ENCODE measurements at places on chromosomes 16 and 17. TPM values are rescaled to one million over a fixed set of nuclear protein-coding genes. Genes with fewer than 3 reads are reported as not detected.

DNA sequence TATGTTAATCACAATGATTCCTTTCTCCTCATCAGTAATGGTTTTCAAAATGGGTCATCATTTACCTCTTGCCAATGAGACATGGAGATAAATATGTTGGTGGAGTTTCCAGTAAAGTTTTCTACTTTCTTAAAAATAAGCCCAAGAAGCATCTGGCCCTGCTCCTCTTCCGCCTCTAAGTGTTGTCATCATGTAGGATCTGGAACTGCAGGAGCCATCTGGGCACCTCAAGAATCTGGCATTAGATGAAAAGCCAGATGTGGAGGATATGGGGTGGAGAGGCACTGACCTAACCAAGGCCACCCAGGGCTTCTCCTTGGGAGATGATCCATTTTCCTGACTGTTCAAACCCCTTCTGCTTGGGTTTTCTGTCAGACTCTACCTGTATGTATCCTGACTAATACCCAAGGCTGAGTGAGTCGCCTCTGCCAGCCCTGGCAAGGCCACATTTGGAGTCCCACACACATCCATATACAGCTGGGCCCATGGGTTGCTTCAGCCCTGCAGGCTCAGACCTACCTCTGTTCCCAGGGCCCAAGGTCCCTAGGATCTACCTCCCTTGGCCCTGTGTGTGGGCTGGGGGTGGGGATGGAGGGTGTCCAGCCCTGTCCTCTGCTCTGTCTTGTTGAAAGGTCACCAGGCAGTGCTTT is 24.6 kb downstream of the CCDC182 start:
- DNase-seq: no peak
- no peaks in the 10 kb centered on the region for H3K4me1 ChIP-seq
- peaks cover 14% of the 10 kb centered on the region for H3K27me3 ChIP-seq
- H3K27ac ChIP-seq: no peak overlapping the region
- H3K4me3 ChIP-seq: no peak overlapping the region

- no peak overlapping the region for H3K4me3 ChIP-seq
- H3K4me1 ChIP-seq: peaks cover 8% of the 10 kb centered on the region
- H3K27me3 ChIP-seq: peaks cover 27% of the 10 kb centered on the region
Measured at GRCh38 chr17:77045441-77046041, 95.2 kb upstream of the SEC14L1 start.

GRCh38 chr16:3131755-3132377 is 3.0 kb upstream of the ZNF213 start:
- H3K36me3 ChIP-seq: no peaks in the 10 kb centered on the region
- no peaks in the 10 kb centered on the region for H3K27me3 ChIP-seq
- H3K4me3 ChIP-seq: no peak overlapping the region
- peak; percentile 70 for DNase-seq
- H3K4me1 ChIP-seq: peaks cover 20% of the 10 kb centered on the region

GRCh38 chr16:50311134-50311528 is 44.8 kb downstream of the ADCY7 start:
- H3K4me3 ChIP-seq: no peak overlapping the region
- peaks cover 26% of the 10 kb centered on the region for H3K4me1 ChIP-seq
- peaks cover 14% of the 10 kb centered on the region for H3K36me3 ChIP-seq
- no peak overlapping the region for H3K27ac ChIP-seq
- H3K27me3 ChIP-seq: no peaks in the 10 kb centered on the region

GRCh38 chr17:60435244-60436167 is 13.2 kb downstream of the CHCT1 start:
- DNase-seq: peak; percentile 91
- H3K36me3 ChIP-seq: no peaks in the 10 kb centered on the region
- peak overlapping the region; percentile 78 for H3K27ac ChIP-seq
- H3K27me3 ChIP-seq: no peaks in the 10 kb centered on the region
- peak overlapping the region; percentile 61 for H3K4me3 ChIP-seq

GRCh38 chr17:35094902-35095301 is 24.8 kb downstream of the RAD51D start:
- H3K4me1 ChIP-seq: peaks cover 9% of the 10 kb centered on the region
- DNase-seq: peak; percentile 93
- H3K4me3 ChIP-seq: no peak overlapping the region
- no peaks in the 10 kb centered on the region for H3K27me3 ChIP-seq

DNA sequence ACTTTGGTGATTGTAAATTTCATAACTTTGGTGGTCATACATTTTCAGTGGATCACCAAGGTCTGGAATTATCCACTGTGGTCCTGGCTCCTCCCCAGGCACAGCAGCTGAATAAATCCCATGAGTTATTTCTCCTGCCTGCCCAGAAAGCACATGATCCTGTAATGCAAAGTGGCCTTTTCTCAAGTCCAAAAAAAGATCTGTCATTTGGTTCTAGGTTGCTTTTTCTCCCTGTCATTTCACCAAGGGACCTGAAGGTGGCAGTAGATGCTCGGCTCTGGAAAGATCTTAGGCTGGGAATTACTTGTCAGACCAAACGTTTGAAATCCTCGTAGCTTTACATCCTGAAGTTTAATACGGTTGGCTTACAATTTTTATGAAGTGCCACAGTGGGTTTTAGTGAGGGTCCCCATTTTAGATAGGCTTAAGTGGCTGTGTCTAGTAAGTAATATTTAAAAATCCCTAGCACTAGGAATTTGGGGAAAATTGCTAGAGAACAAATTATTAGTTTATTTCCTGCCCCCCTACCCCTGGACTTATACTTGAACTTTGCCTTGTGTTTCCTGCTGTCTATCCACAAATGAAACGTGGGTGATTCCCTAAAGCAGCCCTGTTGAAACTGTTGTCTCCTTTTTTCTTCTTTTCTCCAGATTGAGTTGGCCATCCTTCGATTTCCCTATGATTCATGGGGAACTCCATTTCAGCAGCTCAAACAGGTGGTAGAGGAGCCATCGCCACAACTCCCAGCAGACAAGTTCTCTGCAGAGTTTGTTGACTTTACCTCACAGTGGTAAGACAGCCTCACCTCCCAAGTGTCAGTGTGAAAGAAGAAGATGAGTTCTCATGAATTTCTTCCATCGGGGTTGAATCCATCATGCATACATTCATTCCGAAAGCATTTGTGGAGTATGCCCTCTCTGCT is 111.7 kb downstream of the MAP2K6 start:
- H3K4me1 ChIP-seq: no peaks in the 10 kb centered on the region
- H3K27ac ChIP-seq: no peak overlapping the region
- H3K27me3 ChIP-seq: no peaks in the 10 kb centered on the region
- no peaks in the 10 kb centered on the region for H3K36me3 ChIP-seq
- DNase-seq: peak; percentile 71

GRCh38 chr17:51891936-51892335 is 266.6 kb downstream of the CA10 start:
- H3K27ac ChIP-seq: no peak overlapping the region
- no peaks in the 10 kb centered on the region for H3K36me3 ChIP-seq
- no peak overlapping the region for H3K4me3 ChIP-seq
- H3K4me1 ChIP-seq: no peaks in the 10 kb centered on the region
- DNase-seq: no peak

DNA sequence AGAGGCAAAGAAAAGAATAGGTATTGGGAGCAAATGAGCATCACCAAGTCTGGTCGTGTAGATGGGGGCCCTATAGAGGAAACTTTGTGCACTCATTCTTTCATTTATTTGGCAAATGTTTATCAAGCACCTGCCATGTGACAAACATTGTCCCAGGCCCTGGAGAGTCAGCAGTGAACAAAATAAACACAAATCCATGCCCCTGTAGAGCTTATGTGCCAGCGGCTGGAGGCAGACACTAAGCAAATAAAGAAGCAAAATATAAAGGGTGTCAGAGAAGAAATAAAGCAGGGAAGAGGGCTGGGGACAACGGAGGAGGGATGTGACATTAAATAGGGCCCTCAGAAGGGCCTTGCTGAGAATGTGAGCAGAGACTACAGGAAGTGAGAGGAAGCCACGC is 45.5 kb downstream of the KATNIP start:
- no peaks in the 10 kb centered on the region for H3K4me1 ChIP-seq
- no peak overlapping the region for H3K4me3 ChIP-seq
- no peak for DNase-seq
- H3K27ac ChIP-seq: no peak overlapping the region
- no peaks in the 10 kb centered on the region for H3K36me3 ChIP-seq

DNA sequence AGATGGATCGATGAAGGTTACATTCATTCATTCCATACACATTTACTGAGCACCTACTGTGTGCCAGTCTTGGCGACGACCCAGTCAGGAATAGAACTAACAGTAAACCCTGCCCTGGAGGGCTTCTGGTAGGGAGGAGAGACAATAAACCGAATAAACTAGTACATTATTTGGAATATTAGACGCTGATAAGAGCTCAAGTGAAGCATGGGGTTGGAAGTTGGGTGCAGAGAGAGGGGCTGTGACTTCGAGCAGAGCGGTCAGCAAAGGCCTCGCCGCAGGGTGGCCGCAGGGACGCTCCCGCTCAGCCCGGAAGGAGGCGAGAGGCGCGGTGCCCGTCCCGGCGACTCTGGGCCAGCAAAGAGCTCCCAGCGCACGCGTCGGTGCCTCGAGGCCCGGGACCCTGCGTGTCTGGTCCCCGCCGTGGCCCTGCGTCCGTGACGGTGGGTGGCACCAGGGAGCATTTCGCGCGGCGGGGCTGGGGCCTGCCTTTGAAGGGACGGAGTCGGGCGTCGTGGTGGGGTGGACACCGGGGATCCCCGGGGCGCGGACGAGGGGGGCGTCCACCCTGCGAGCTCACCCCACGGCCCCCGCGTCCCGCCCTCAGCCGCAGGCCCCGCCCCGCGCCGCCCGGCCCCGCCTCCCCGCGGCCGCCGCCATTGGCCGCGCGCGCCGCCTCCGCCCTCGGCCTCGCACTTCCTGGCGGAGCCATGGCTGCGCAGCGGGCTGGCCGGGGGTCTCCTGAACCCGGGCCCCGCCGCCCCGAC is at the start of gene KLHL36:
Gene KLHL36 (plus strand): TSS at position 684 of the 767 bp plus-strand sequence. CDS start 2,357 bp downstream, outside the sequence.
- H3K27ac ChIP-seq: peak within 1 kb of the TSS; percentile 13
- no peaks in the 10 kb centered on the region for H3K36me3 ChIP-seq
- peaks cover 40% of the 10 kb centered on the region for H3K4me1 ChIP-seq
- peak; percentile 78 for DNase-seq
- peak within 1 kb of the TSS; percentile 74 for H3K4me3 ChIP-seq

DNA sequence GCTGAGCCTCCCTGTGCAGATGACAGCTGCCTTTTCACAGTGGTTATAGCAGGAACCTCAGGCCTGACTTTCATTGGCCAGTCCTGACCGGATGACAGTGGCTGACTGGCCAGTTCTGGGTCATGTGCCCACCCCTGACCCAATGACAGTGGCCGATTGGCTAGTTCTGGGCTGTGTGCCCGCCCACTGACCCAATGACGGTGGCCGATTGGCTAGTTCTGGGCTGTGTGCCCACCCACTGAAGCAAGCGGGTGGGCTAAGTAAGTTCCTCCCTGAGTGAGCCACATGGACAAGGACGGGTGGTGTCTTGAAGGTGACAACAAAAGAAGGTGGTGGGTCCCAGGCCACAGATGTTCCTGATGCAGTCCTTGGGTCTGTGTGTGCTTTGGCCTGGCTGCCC is 9.5 kb downstream of the DEF8 start:
- DNase-seq: peak; percentile 15
- peaks cover 7% of the 10 kb centered on the region for H3K36me3 ChIP-seq
- no peak overlapping the region for H3K27ac ChIP-seq
- no peaks in the 10 kb centered on the region for H3K27me3 ChIP-seq

The PDE6G gene
- not detected for total RNA-seq

DNA sequence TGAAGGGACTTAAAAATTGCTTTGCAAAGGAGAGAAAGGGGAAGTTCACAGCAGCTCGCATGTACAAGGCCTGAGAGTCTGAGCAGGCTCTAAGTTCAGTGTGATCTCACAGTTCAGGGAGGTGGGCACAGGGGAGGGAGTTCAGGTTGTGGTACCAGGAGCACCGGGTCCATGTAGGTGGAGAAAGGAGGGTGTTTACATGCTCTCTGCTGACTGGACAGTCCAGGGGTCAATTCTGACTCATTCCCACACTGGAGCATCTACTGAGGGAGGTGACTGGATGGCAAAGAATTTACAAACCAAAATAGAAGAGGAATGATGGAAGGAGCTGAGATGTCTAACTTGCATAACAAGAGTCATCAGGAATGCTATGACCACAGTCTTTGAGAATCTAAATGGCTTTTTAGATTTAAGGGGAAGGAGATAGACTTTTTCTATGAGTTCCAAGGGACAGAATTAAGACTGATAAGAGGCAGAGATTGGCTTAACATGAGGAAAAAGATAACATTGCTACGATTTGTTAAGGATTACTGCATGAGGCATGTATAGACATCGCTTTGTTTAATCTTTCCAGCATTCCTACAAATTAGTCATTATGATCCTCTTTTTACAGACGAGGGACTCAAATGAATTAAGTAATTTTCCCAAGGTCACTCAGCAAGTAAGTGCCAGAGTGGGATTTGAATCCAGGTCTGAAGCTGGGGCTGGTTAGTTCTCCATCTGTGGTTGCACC is 29.9 kb downstream of the MIS12 start:
- no peaks in the 10 kb centered on the region for H3K27me3 ChIP-seq
- peak overlapping the region; percentile 76 for H3K27ac ChIP-seq
- H3K4me1 ChIP-seq: peaks cover 24% of the 10 kb centered on the region
- H3K36me3 ChIP-seq: peaks cover 14% of the 10 kb centered on the region
- DNase-seq: peak; percentile 98

The NUP93 gene
- total RNA-seq: 40.3 TPM

The DCTPP1 gene
- total RNA-seq: 24.3 TPM

DNA sequence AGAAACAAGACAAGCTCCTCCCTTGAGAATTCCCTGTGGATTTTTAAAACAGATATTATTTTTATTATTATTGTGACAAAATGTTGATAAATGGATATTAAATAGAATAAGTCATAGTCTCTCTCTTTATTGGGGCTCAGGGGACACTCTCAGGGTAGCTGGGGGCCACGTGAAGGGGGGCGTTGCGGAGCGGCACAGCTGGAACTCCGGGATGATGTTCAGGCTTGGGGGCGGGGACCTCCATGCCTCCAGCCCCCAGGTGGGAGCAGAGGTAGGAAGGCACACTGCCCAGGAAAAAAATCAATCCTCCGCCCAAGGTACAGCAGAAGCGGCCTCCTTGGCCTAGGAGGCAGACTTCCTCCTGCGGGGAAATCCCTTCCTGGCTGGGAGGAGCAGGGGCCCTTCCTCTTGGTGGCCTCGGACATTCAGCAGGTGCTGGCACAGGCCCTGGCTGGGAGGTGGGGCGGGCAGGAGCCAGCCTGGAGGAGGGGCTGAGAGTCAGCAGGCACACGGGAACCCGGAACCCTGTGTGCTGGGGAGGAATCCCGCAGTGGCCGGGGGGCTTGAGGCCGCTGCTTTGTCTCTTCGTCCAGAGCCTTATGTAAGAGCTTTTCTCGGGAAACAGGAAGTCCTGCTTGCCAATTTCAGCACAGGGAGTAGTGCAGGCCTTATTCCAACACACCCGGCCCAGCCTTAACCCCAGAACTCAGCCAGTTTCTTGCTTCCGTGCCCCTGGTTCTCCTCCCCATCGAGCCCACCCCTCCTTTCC is 591 bp upstream of the TNFSF13 start:
- H3K27ac ChIP-seq: no peak overlapping the region
- no peaks in the 10 kb centered on the region for H3K27me3 ChIP-seq
- H3K36me3 ChIP-seq: no peaks in the 10 kb centered on the region

The CCL5 gene
- total RNA-seq: not detected

Measured in GM23248 (cell line).